NCI-H1105 treated with DMSO at 0.1 percent for 48 hours (cell line): ENCODE measurements at places on chromosomes 7 and 10.

GRCh38 chr7:82017334-82017943 lies 247.6 kb upstream of the HGF start:
- peak; percentile 42 for DNase-seq

DNA sequence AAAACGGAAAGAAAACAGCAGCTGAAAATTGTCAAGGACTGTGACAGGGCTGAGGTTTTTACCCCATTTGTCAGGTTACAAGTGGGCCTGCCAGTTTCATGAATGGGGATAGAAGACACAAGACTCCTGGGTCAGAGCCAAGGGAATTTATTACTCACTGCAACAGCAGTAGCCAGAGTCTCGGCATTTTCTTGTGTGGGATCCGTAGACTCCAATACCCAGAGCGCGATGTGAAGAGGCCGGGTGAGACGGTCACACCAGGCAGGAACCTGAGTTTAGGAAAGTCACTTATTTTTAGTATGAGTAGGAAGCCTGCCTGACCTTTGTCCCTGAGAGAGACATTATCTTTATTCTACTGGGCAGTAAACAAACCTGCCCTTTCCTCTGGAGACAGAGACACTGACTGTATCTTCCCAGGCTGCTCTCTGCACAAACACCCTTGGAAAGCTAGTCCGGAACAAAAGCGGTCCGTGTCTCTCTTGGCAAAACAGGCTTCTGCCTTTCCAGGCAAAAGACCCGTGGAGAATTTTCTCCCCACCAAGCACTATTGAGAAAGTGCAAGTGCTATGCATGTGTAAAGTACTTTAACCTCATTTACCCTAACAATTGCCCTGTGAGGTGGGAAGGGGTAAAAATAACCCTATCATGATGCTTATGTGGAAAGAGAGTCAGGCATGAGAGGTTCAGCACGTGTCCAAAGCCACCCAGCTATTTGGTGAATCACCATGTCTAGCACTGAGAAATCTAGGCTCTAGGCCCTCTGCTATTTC lies 58.4 kb downstream of the JCAD start:
- no peak for DNase-seq

GRCh38 chr7:45684910-45685618 lies 110.9 kb downstream of the ADCY1 start:
- no peak for DNase-seq

DNA sequence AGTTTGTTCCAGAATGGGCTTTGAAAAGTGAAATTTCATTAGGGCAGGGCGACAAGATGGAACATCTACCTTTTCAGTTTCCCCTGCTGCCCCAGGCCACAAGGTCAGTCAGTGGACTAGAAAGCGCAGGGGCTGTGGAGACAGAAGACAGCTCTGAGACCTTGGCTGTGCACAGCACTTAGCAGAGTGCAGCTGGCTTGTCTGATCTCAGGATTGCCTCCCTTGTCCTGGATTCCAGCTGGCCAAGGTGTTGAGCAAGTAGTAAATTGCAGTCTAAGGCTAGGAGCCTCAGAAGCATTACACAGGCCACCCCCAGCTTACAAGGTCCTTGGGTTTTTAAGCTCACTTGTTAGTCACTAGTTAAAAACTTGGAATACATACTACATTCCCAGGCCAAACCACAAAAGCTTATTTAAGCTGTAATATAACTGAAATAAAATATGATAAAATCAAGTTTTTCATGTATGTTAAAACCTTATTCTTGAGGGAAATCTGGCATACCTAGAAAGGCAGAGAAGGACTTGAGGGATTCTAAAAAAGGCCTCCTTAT lies 67.3 kb upstream of the NPY start:
- no peak for DNase-seq

DNA sequence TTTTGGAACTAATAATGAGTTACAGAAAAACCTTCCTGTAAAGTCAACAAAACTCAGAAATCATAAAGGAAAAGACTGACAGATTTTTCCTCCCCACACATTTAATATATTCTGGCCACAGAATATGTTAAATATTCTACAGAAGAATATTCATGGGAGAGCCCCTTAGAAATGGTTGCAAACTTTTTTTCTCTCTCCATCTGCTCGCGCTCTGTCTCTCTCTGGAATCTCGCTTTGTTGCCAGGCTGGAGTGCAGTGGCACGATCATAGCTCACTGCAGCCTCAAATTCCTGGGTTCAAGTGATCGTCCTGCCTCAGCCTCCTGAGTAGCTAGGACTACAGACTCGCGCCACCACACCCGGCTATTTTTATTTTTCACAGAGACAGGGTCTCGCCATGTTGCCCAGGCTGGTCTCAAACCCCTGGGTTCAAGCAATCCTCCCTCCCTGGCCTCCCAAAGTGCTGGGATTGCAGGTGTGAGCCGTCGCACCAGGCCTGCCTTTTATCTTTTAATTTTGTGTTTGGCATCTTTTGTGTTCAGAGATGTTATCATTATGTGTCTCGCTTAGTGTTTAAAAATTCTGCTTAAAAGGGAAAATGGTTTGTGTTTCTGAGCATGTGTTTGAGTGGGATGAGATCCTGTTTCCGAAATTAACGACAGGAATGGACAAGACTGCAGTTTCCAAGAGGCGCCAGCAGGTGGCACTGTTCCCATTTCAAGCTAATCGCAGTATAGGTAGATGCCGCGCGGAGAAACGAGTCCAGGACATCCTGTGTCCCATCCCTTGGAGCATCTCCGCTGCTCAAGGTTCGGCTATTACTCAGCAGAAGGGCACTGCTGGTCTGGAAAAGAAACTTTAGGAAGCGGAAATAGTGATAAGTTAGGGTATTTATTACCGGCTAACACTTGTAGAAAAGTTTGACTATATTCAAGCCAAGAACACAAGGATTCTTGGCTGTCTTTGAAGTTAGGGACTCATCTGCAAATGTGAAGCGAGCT lies 23.1 kb upstream of the ST7 start:
- DNase-seq, result peak; percentile 67

DNA sequence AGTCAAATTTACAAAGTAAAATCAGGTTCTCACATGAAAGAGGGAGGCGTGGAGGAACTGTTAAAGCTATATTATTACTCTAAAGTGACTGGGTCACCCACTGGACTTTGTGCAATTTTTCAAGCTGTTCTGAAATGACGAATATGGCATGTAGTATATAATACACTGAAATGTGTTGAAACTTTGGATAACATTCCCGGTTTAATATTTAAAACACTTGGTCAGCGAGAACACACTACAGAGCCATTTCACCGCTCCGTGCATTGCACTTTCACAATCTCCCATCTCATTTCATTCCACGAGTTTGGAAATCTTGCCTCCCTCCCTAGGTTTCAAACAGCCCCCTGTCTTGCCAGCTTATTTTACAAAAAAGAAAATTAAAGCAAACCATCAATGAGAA lies 337.9 kb downstream of the WDR11 start:
- no peak for DNase-seq

DNA sequence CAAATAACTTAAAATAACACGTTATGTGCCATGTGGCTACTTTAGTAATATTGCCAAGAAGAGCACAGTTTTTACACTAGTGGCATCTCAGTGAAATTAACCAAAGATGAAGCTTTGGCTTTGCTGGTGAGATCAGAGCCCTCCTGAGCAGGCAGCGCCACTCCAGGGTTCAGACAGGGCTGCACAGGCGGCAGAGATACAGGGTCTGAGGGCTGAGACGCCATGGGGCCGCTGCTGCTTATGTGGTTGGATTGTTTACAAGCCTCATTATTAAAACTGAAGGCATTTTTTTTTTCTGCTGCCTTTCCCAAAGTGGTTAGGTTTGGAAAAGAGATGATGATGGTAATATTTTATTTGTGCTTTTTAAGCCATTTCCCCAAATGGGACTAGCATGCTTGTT lies 68.8 kb upstream of the DNAJB6 start:
- no peak for DNase-seq

DNA sequence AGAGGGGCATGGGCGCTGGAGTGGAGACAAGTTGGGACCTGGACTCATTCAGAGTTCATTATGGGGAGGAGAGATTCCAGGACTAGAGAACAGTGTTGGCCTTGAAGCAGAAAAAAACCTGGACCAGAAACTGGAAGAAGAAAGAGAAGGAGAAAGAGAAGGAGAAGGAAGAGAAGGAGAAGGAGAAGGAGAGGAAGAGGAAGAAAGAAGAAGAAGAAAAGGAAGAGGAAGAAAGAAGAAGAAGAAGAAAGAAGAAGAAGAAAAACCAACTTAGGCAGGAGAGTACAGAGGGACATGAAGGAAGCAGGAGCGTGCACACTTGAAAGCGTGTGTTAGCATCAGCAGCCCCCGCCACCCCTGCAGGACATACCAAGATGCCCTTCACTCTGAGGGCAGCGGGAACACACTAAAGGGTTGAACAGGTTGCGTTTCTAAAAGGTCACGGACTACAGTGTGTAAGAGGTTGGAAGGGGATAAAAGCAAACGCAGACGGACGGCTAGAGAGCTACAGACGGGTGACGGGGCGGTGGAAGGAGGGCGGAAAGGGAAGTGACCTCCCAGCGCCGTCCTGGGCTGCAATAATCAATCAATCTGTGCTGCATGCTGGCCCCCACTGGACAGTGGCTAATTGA lies 95.3 kb downstream of the SEC61G start:
- DNase-seq, result no peak

DNA sequence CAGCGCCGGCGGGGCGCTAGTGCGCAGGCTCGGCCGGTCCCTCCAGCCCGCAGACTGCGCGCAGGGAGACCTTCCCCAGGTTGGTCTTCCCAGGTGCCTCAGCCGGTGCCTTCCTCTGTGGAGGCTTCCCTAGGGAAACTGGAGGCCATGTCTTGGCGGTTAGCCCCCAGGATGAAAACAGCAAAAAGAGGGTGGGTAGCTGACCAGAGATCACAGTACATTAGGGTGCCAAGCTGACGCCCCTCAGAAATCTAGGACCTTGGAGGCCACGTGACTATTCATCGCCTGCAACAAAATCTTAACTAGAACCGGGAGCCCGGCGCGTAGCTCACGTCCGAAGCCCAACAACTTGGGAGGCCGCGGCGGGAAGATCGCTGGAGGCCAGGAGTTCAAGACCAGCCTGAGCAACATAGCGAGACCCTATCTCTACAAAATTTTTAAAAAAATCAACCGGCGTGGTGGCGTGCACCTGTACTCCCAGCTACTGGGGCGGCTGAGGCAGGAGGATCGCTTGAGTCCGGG lies 327 bp upstream of the FIS1 start:
- no peak for DNase-seq

- DNase-seq, result no peak
Measured at GRCh38 chr7:964401-965231, 10.1 kb upstream of the ADAP1 start.

GRCh38 chr10:120735773-120736371 lies 115.3 kb upstream of the WDR11 start:
- DNase-seq, result peak; percentile 3

GRCh38 chr10:52146766-52147165 lies 167.3 kb upstream of the DKK1 start:
- DNase-seq, result no peak

- DNase-seq, result no peak
Measured at GRCh38 chr10:17335065-17335464, 107.0 kb downstream of the VIM start.

DNA sequence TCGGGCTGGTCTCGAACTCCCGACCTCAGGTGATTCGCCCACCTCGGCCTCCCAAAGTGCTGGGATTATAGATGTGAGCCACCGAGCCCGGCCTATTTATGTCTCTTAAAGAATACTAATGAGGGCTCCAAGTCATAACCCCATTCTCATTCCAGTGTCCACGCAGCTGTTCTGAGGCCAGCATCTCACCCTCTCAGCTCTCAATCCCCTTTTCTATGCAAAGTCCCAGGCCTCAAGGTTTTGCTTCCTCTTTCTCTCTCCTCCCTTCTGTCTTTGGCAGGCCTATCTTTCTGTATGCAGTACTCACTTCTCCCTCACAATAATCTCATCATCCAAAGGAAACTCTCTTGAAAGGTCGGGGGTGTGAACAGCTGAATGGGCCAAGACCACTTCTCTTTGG lies 28.0 kb upstream of the VSIR start:
- no peak for DNase-seq

GRCh38 chr7:45112648-45113047 lies 1.2 kb upstream of the TBRG4 start:
- DNase-seq, result no peak
